Choroid plexus epithelial cell (primary cell): ENCODE measurements at places on chromosomes 16 and 17.
A peak's percentile ranks its signal among the peaks of the same experiment; 100 is the strongest.

- DNase-seq: peak; percentile 39
Observed at GRCh38 chr16:715477-716199, 720 bp downstream of the METRN start.

GRCh38 chr17:67518876-67519275, 141.8 kb downstream of the PITPNC1 start:
- no peak for DNase-seq

DNA sequence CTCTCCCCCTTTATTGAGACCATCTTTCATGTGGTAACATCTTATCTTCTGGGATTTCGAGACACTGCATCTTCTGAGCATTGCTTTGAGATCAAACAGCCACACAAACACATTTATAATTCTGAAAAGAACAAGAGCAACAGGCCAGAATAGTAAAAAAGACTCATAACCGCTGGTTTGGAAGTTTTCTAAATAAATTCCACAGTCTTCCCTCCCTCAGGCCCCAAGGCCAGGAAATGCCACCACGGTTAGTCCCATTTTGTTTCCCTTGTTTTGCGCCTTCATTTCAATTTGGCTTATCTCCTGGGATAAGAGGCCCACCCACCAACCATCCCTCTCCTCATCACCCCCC, 25.3 kb downstream of the LITAF start:
- no peak for DNase-seq

- no peak for DNase-seq
Observed at GRCh38 chr17:32570081-32570396, 83.2 kb downstream of the CDK5R1 start.

GRCh38 chr16:84883301-84883700, 63.5 kb downstream of the CRISPLD2 start:
- DNase-seq: peak; percentile 23

GRCh38 chr17:22337467-22337866, 645.1 kb downstream of the KCNJ18 start:
- DNase-seq: no peak

DNA sequence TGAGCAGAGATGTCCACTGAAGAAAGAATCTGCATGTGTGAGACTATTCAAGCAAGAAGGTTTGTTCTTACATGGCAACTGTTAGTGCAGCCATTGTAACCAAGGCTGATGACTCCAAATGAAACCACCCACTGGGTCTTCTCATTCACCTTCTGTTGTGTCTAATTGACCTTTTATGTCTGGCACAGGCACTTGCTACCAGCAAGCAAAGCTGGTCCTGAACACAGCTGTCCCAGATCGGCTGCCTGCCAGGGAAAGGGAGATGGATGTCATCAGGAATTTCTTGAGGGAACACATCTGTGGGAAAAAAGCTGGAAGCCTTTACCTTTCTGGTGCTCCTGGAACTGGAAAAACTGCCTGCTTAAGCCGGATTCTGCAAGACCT, 3.6 kb downstream of the CDC6 start:
- no peak for DNase-seq

- peak; percentile 30 for DNase-seq
Observed at GRCh38 chr16:16151315-16151714, 72.0 kb downstream of the ABCC6 start.

DNA sequence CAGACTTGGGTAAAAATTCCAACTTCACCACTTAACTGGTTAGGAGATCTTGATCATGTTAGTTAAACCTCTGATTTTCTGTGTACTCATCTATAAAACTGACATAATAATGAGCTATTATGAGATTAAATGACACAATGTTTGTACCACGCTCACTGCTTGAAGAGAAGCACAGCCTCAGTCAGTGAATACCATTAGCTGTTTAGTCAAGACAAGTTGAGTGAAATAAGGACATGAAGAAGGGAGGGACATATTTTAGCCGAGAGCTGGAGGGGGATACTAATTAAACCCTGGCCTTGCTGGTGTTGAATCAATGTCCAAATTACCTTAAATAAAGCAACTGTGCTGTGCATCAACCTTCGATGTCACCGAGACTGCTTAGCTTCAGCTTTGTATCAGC, 105.1 kb upstream of the TOX3 start:
- no peak for DNase-seq

GRCh38 chr17:32298721-32299579, 33.3 kb downstream of the RHBDL3 start:
- DNase-seq: peak; percentile 10

GRCh38 chr16:23595951-23596720, at the start of gene NDUFAB1:
Gene NDUFAB1 (minus strand): TSS chr16:23596316. CDS start chr16:23596290, 26 bp downstream.
- DNase-seq: peak; percentile 89

GRCh38 chr17:29085223-29085622, 42.3 kb downstream of the PIPOX start:
- no peak for DNase-seq

DNA sequence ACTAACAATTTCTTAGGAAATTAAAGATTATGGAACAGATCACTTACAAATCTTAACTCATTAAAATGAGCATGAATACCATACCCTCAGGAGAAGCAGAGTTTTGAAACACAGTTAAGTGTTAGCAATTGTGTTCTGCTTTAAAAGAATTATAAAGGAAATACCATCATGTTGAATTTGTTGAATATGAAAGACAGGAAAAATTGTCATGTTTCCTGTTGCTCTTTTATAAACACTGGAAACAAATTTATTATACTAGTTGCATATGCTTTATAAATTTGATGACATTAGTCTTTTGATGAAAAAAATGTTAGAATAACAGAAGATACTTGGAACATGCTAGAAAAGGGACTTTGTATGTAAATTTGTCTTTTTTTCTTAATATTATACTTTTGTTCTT, 59.7 kb downstream of the VMP1 start:
- DNase-seq: no peak

GRCh38 chr17:44256671-44257070, 11.3 kb downstream of the SLC4A1 start:
- no peak for DNase-seq

GRCh38 chr17:50425682-50426471, at the start of gene ACSF2:
Gene ACSF2 (plus strand): TSS chr17:50426218. CDS start chr17:50426262, 44 bp downstream.
- DNase-seq: peak; percentile 41

- peak; percentile 85 for DNase-seq
Observed at GRCh38 chr17:19647697-19648474, 665 bp upstream of the ALDH3A2 start.

DNA sequence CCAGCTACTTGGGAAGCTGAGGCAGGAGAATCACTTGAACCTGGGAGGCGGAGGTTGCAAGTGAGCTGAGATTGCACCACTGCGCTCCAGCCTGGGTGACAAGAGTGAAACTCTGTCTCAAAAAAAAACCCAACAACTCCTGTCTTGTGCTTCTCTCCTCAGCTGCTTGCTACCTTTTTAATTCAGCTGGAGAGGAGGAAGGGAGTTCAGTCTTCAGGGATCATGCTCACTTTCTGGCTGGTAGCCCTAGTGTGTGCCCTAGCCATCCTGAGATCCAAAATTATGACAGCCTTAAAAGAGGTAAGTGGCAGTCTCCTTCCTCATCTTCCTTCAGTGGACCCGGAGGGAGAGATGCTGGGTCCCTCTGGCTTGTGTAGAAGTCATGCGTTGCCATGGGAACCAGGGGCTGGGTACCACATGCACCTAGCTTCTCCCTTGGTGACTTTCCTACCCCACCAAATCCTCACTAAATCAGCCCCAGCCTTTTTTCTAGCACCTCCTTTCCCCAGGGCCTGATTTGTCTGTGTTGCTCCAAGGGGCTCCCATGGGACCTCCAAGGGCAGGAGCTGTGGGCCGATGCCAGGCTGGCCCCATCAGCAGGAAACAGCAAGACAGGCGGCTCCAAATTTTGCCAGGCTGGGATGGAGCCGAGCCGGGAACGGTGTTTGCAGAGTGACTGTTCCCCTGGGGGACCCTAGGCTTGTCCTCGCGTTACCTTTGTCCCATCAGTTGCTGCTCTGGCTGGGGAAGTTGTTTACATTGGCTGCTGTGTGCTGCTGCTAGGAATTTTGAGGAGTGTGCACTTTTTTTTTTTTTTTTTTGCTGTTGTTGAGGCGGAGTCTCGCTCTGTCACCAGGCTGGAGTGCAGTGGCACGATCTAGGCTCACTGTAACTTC, 65.2 kb downstream of the ABCC1 start:
- peak; percentile 56 for DNase-seq
